ENCODE measurements at places on chromosomes 4 and X. TPM values are rescaled to one million over a fixed set of nuclear protein-coding genes. Genes with fewer than 3 reads are reported as not detected.

Gene SLC25A14
- 12.1 TPM for total RNA-seq

Gene ZNF182
- total RNA-seq = 6.9 TPM

DNA sequence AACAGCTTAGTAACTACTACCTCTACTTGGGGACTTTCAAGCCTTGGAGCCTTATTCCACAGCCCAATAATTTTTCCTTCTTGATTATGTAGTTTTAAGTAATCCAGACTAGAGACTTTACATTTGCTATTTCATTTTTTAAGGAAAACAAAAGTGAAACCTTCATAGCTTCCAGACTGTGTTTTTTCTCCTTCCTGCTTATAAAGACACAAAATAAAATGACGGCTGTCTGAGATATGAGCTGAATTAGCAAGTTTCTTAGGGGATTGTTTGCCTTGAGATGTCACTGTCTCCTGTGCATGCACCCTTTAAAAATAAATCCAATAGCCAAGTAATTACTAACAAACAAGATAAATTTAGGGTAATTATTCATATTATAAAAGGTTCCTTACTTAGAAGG is 78.8 kb upstream of the PACRGL start:
- H3K27ac ChIP-seq = no peak overlapping the region
- no peaks in the 10 kb centered on the region for H3K4me1 ChIP-seq
- no peak overlapping the region for H3K4me3 ChIP-seq
- H3K27me3 ChIP-seq = peaks cover 5% of the 10 kb centered on the region
- DNase-seq = no peak

Gene RHOXF2
- total RNA-seq = not detected

- peaks cover 11% of the 10 kb centered on the region for H3K36me3 ChIP-seq
- no peak overlapping the region for H3K4me3 ChIP-seq
- no peaks in the 10 kb centered on the region for H3K4me1 ChIP-seq
These were observed 19.2 kb upstream of the FAAH2 start for GRCh38 chrX:57267308-57267707.

DNA sequence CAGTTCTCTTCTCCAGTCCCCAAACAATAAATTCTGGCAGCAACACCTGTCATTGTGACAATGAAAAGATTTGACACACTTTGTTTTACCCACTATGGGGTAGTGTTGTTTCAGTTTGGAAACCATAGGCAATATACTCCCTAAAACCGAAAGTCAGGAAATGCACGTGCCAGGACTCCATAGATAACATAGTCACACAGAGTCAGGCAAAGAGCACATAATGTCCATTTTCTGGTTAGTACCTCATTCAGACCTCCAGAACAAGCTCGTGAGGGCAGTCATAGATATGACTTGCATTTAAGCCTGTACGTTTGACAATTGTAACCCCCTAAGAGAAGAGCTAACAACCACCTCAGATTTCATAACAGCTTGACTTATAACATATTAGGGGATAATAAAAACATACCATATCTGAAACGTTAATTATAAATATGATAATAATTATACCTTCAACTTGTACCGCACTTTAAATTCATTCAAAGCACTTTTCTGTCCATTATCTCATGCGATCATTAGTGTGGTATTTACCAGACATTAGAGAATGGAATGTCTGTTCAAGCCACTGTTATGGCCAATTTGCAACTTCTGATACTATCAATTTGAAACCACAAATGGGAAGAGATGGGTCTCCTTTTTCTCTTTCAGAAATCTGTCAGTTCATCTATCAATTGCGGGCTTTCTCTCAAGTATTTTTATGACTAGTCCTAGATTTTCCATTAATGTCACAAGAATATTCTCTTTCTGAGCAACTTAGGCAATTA is 147.4 kb downstream of the LDB2 start:
- no peak overlapping the region for H3K27ac ChIP-seq
- H3K27me3 ChIP-seq = no peaks in the 10 kb centered on the region
- no peak for DNase-seq
- no peaks in the 10 kb centered on the region for H3K4me1 ChIP-seq

DNA sequence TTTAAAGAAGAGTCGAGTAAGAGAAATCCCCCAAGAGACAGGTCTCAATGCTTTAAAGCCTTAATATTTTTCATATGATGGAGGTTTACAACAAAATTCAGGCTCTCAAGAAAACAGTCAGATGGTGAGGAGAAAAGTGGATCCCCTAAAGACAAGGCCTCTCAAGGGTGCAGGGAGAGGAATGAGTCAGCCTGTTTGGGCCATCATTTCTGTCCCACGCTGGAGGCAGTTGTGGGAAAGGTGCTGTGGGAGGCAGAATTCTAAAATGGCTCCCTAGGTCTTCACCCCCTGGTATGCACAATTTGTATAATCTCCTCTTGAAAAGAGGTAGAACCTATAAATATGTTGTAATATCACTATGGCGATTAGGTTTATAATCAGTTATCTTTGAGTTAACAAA is 4.6 kb upstream of the TIFA start:
- H3K4me3 ChIP-seq = peak overlapping the region; percentile 89
- H3K27me3 ChIP-seq = no peaks in the 10 kb centered on the region
- peak overlapping the region; percentile 98 for H3K27ac ChIP-seq
- peaks cover 17% of the 10 kb centered on the region for H3K36me3 ChIP-seq
- DNase-seq = no peak

Gene ARX
- total RNA-seq = not detected

DNA sequence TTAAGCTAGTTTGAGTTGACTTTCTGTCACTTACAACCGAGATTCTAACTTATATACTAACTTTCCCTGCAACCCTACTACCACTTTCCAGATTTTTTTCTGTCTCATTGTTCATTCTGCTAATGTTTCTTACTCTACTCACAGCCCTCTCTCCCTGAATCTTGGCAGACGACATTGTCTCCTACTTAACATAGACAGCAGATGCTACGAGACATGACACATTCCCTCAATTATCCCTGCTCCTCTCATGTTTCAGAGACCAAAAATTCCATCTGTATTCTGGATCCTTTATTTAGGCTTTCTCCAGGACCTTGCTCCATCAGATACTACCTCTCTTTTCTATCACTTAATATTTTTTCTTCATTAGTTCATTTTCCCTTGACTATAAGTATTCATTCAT is 379.1 kb upstream of the TEX13C start:
- no peaks in the 10 kb centered on the region for H3K4me1 ChIP-seq
- no peaks in the 10 kb centered on the region for H3K36me3 ChIP-seq
- H3K27ac ChIP-seq = no peak overlapping the region

Gene ADH1C
- not detected for total RNA-seq
